Occipital lobe (tissue), 3 donors: ENCODE measurements at places on chromosomes 12 and 14.

DNA sequence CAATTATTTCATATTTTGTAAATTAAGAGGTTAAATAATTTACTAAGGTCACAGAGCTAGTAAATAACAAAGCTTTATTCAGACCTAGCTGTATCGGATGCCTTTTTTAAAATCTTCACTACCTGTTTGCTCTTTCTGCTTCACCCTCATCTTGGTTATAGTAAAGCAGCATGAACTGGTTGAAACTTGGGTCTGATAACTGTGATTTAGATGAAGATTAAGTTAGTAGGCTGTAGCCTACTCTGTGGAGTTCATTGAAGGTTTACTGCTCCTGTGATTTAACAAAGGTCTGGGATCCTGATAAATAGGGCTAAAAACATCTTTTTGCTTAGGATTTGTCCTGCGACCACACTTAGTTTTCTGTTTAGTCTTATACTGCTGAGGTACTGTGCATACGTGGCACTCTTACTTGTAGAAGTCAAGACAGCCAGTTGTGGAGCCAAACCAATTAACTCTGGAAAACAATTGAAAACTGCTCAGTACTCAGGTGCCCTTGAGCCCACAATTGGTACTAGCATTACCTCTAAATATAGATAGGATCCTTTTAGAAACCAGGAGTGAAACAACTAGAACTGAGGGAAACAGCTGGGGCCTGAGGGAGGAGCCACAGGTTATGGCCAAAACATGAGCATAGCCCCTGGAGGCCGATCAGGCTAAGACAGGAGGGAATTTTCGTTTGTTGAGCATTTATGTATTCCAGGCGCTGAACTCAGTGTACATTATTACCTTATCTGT, 2.3 kb downstream of the SPATS2 start:
- no peak for DNase-seq

GRCh38 chr12:9264546-9264945, 56.4 kb upstream of the PZP start:
- DNase-seq, result no peak

- DNase-seq, result no peak
These were observed 409.6 kb downstream of the APAF1 start for GRCh38 chr12:99054601-99055128.

GRCh38 chr12:116601933-116602810, 43.0 kb downstream of the MAP1LC3B2 start:
- DNase-seq, result no peak

- DNase-seq, result no peak
These were observed 26.3 kb downstream of the SLC15A4 start for GRCh38 chr12:128797119-128798118.

DNA sequence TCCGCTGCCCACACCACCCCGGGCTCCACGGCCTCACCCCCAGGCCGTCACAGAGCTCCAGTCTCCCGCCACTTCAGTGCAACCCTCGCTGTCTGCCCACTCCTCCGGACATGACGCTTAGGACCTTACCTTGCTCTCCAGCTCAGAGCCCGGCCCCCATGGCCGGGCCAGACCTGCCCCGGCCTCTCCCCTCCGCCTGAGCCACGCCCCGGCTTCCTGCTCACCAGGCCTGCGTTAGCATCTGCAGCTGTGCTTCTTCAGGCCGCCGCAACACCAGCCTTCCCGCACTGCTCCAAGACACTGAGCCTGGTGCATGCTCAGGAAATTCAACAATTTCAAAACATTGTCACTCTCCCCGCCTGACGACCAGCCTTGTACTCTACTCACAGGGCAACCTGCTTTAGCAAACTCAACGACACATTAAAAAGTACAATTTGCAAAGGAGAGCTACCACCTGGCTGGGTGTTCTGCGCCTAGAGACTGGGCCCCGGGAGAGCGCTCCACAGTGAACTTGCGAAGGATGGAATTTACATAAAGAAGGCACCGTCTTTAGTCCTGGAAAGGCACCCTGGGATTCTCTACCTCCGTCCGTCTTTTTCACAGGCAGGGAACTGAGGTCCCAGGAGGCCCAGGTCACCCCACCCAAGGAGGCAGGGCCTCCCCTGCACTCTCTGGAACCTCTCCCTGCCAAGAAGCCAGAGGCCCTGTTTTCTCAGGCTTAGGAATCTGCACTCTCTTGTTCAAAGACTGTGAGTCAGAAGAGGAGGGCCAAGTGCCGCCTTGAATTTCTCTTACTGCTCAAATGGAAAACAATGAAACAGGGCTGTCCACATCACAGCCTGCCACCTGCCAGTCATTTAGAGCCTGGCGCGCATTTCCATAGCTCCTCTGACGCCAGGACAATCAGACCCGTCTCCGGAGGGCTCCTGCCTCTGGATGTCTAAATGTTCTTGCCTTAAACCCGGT, 51.3 kb downstream of the STX2 start:
- DNase-seq, result no peak

- DNase-seq, result no peak
These were observed 102.0 kb downstream of the PEBP1 start for GRCh38 chr12:118237908-118238307.

DNA sequence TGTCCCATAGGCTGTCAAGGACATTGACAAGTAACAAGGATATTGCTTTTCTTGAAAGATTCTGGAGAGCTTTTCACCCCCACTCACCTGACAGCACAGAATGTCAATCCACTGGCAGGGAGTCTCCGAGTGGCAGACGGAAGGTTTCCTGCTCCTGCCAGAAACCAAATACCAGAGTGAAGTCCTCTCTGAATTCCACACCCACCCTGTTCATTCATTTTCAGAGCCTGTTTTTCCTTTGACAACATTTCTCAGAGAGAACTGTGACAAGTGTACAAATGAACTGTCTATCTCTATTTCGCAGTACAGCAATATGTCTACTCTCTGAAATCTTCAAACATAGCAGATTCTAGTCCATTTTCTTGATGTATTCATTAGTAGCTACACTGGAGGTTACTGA, 26.2 kb upstream of the BICD1 start:
- DNase-seq, result no peak
